ENCODE measurements at places on chromosomes 2 and 18.

DNA sequence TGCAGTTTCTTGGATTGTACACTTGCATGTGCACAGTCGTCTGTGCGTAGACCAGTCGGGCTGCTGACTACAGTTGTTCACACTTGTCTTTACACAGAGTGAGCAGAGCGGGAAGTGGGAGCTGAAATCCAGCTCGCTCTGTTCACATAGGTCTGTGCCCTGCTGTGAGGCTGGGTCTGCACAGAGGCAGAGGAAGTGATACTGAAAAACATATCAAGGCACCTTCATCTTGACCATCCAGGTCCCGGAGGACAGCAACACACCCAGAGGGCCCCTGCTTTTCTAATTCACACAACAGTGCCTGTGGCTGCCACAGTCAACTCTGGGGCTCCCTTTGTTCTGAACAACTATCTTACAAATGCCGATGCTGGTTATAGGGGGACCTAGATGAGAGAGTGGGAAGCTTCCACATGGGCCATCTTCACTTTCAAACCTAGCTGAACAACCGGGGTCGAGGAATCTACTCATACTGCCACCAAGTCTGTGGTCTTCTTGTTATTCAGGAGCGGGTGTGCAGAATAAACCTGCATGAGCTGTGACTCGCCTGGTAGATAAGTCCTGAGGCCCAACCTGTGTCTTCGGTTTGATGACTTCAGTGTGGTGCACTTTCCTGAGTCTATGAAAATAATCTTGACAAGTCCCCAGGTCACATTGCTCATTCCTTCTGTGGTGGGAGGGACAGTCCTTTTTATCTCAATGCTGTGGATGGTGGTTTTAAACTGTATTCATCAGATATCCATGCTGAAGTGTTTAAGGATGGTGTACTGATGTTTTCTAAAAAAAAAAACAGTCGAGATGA is 3.5 kb upstream of the ADNP2 start:
- no peak for DNase-seq

GRCh38 chr2:174682007-174682577 is 82.2 kb downstream of the CHRNA1 start:
- DNase-seq, result no peak

DNA sequence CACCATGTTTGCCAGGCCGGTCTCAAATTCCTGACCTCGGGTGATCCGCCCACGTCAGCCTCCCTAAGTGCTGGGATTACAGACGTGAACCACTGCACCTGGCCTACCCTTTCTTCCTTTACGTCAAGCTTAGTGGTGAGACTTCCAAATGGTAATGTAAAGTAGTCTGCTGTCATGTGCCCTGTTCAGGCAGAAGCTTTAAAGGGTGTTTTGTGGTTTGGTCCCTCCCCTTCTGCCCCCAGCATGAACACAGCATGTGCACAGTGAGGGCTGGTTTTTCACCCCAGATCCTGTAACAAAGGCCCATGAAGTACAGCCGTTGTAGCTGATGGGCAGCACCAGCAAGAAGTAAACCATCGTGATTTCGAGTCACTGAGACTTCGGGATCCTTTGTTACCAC is 2.7 kb upstream of the DTYMK start:
- DNase-seq, result no peak

- DNase-seq, result no peak
Measured at GRCh38 chr2:211306929-211307328, 750.5 kb downstream of the CPS1 start.

DNA sequence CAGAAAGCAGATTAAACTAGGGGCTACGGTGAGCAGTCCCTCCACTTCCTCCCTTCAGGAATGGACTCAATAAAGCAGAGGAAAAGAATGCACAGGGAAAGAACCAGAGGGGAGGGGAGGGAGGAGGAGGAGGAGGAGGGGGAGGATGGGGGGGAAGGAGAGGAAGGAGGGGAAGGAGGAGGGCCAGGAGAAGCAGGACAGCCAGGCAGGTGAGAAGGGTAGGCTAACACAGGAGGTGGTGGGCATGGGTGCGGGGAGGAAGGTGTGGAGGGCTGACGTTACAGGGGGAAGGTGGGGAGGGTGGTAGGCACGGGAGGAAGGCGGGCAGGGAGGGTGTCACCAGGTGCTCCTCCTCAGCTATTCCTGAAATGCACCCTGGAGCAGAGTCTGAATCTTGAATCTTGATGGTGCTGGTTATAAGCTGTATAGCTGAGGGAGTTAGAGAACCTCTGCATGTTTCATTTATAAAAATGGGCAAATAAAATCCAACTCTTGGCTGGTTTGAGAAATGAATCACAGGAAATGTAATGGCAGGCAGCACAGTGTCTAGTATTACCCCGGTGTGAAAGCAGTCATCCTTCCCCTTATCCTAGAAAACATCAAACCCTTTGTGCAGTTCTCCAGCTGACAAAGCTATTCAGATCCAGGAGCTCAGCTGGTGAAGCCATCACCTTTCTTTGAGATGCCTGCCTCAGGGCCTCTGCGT is 3.4 kb downstream of the TMEM18 start:
- DNase-seq, result no peak

- no peak for DNase-seq
Measured at GRCh38 chr2:165033402-165033801, 78.1 kb upstream of the SLC38A11 start.

DNA sequence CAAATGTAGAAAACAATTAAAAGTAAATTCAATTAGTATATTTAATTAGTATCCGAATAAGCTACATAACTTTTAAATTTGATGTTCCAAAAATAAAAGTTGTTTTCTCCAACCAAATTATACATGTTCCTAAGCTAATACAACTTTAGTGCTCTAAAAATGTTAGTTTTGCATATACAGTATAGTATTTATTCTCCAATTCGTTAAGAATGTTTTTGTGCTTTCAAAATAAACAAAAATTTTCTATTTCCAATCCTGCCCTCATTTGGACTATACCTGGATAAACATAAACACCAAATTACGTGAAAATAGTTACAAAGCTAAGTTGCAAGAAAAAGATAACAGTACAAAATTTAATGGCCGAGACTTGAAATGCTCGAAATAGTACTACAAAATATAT is 71.9 kb downstream of the STK39 start:
- no peak for DNase-seq

DNA sequence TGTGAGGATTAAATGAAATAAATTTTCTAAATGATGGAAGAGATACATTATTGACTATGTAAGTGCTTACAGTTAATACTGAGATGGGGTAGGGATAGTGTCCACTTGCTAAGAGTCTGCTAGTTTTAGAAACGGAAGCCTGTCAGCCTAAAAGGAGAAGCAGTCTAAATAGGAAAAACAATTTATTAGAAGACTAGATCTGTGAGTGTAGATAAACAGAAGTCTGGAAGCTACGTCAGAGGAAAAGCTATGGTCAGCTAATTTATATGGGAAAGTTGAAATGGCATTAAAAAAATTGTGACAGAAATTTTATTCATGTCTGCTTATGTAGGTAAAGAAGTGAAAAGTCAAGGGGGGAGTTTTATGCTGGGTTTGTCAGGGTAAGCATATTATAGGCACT is 1338.4 kb upstream of the CHAC2 start:
- DNase-seq, result no peak

GRCh38 chr2:204842661-204843485 is 297.6 kb downstream of the PARD3B start:
- DNase-seq, result no peak

- no peak for DNase-seq
Measured at GRCh38 chr18:40902436-40902835, 1052.6 kb upstream of the PIK3C3 start.

- no peak for DNase-seq
Measured at GRCh38 chr2:234828382-234829073, 123.3 kb upstream of the SH3BP4 start.

- no peak for DNase-seq
Measured at GRCh38 chr2:18987592-18988073, 370.8 kb downstream of the OSR1 start.

GRCh38 chr2:143229952-143230351 is 100.7 kb downstream of the ARHGAP15 start:
- no peak for DNase-seq

- no peak for DNase-seq
Measured at GRCh38 chr18:31965316-31965970, 22.5 kb upstream of the TRAPPC8 start.

- DNase-seq, result no peak
Measured at GRCh38 chr2:134225173-134225572, 28.7 kb upstream of the MGAT5 start.

GRCh38 chr2:199382091-199382490 is 75.6 kb downstream of the SATB2 start:
- no peak for DNase-seq

DNA sequence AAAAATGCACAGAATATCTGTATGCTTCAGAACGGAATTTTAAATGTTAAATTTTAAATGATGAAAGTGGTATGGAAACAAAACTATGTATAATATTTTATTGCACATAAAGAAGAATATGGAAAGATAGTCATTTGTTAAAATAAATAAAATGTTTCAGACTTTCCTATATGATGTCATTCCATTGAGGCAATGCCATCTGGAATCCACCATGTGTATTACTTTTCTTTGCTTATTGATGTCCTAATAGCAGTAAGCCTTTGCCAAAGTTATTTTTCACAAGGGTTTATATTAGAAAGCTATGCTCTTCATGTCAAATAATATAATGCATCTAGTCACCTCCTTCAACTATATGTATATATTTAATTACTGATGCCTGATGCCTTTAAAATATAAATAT is 601.6 kb upstream of the PKDCC start:
- DNase-seq, result no peak

- DNase-seq, result no peak
Measured at GRCh38 chr18:32469691-32470459, 807 bp downstream of the GAREM1 start.

DNA sequence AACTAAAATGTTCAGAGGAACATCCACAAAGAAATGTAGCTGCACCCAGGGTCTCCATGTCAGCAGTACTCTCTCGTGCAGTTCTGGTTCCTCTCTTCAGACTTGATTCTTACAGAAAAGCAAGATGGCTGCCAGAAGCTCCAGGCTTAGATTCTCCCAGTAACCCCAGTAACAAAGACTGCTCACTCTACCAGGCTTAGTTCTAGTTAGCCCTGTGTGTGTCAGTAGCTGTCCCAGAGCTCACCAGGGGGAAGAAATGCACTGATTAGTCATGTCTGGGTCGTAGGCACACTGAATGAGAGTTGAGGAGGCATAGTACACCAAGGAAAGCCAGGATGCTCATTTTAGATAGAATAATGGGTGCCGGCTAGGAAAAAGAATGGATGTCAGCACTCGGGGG is 395.0 kb upstream of the NRP2 start:
- DNase-seq, result no peak

- no peak for DNase-seq
Measured at GRCh38 chr2:235719146-235719942, 225.5 kb downstream of the AGAP1 start.

GRCh38 chr18:47383729-47384128 is 132.3 kb upstream of the SKOR2 start:
- no peak for DNase-seq

- no peak for DNase-seq
Measured at GRCh38 chr2:211836409-211836808, 702.2 kb downstream of the ERBB4 start.

GRCh38 chr2:1990151-1990589 is 245.9 kb upstream of the PXDN start:
- no peak for DNase-seq

DNA sequence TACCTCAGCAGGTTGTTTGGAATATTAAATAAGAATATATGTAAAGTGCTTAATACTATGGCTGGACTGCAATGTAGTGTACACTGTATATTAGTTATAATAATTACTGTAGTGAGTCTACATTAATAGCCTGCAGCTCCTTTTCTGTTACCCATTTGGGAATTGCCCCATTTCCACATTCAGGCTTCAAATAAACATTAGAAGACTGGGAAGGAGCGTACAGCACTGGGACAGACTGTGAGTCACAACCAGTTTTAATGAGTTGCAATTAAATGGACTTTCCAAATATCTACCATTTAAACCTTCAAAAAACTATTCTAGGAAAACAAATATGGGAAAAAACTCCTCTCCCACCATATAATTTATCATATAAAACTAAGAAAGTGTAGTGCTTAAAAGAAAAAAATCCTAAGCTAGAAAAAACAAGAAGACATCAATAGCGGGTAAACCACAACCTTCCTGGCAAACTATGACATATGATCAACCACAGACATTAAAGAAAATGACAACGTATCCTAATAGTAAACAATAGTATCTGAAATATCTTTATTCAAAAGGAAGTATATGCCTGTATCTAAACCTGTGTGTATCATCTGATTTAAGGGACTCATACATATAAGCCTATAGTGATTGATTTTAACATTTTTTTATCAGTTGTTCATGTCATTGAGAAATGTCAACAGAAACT is 86.1 kb downstream of the TRIP12 start:
- no peak for DNase-seq

DNA sequence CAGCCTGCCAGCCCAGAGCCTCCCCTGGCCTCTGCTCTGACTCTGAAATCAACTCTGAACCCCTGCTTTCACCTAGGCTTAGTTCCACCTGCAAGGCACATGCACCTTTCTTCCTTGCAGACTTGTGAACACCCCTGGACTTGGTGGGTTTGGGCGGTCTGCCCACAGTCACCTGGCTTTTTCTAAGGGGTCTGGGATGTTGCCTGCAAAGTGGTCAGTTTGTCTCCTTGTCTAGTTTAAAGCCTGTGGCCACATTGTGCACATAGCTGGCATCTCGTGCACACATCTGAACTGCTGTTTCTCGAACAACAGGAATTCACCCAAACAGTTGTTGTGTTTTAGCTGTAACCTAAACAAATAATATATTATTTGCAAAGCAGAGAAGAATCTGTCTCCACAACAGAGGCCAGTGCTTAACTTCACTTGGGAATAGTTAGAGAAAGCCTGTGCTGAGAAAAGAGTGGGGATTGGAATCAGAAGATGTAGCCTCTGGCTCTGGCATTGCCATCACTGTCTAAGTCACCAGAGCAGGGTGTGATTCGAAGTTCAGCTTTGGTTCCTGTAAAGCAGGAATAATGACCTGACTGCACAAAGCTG is 108.5 kb downstream of the TMEM18 start:
- DNase-seq, result no peak

DNA sequence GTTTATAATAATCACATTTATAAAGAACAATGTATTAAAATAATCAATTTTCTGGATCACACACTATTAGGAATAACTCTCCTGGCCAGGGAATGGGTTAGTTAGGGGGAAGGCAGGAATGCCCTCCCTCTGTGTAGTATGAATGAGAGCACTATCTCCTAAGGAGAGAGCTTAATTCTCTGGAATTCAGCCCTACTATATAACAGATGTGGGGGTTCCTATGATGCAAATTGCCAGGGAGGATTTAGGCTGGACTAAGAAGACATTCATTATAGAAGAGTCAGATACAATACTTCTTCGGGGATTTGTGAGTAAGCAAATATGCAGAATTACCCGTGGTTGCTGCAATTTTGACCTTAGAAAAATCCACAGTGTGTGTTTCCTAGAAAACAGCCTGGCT is 250.1 kb upstream of the VRK2 start:
- DNase-seq, result no peak

- no peak for DNase-seq
Measured at GRCh38 chr2:76861708-76862107, 660.5 kb downstream of the LRRTM4 start.

DNA sequence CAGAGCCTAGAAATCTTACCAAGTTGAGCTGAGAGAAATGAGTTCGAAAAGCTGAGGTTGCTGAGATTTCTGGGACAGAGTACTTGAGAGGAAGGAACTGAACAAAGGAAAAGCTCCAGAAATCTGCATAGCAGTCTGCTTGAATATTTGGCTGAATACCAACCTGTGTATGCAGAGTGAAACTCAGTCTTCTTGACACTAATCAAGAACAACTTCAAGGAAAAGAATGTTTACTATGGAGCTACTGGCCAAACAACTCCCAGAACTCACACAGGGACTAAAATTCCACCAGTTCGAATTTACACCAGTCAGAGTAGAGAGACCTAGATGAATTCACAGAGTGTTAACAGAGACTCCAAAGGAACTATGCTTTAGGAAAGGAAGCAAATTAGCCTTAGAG is 66.5 kb downstream of the USP37 start:
- no peak for DNase-seq
